ENCODE measurements at places on chromosomes 11 and 22. TPM values are rescaled to one million over a fixed set of nuclear protein-coding genes. Genes with fewer than 3 reads are reported as not detected.

Gene CD3D
- 2.3 TPM for total RNA-seq

Gene CEP126
- total RNA-seq, result 10.6 TPM

GRCh38 chr11:130706572-130706971 lies 209.7 kb downstream of the SNX19 start:
- no peak overlapping the region for H3K4me3 ChIP-seq
- H3K27me3 ChIP-seq, result no peaks in the 10 kb centered on the region
- peak overlapping the region; percentile 35 for H3K27ac ChIP-seq
- no peak for DNase-seq
- peaks cover 11% of the 10 kb centered on the region for H3K4me1 ChIP-seq

GRCh38 chr11:68040957-68041591 lies 2.2 kb downstream of the TCIRG1 start:
- no peaks in the 10 kb centered on the region for H3K27me3 ChIP-seq
- DNase-seq, result no peak
- peaks cover 14% of the 10 kb centered on the region for H3K36me3 ChIP-seq
- H3K27ac ChIP-seq, result peak overlapping the region; percentile 91

GRCh38 chr11:117610045-117610444 lies 187.0 kb downstream of the DSCAML1 start:
- no peaks in the 10 kb centered on the region for H3K36me3 ChIP-seq
- DNase-seq, result no peak
- H3K27ac ChIP-seq, result no peak overlapping the region
- H3K27me3 ChIP-seq, result no peaks in the 10 kb centered on the region
- no peak overlapping the region for H3K4me3 ChIP-seq

- peak; percentile 63 for DNase-seq
- no peak overlapping the region for H3K4me3 ChIP-seq
- H3K36me3 ChIP-seq, result no peaks in the 10 kb centered on the region
- no peaks in the 10 kb centered on the region for H3K27me3 ChIP-seq
Measured at GRCh38 chr11:123357990-123358827, 71.9 kb upstream of the GRAMD1B start.

DNA sequence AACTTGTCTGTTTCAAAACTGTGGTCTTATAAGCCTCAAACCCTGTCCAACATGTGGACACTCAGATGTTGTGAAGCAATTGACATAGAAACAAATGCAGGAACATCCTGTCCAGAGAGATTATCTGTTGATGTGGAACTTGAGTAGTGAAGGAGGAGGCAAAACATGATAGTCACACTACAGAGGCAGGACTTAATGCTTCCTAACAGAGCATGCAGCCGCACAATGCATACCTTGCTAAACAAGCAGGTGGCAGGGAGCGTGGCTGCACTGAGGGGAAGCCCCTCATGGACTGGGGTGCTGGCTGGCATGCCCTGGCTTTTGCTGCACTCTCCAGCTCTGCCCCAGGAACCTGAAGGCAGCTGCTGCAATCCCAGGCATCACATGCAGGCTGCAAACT lies 5.3 kb downstream of the C22orf39 start:
- DNase-seq, result no peak
- H3K27me3 ChIP-seq, result no peaks in the 10 kb centered on the region
- no peaks in the 10 kb centered on the region for H3K36me3 ChIP-seq
- H3K4me3 ChIP-seq, result no peak overlapping the region
- H3K27ac ChIP-seq, result no peak overlapping the region

- H3K27ac ChIP-seq, result peak overlapping the region; percentile 84
- H3K4me1 ChIP-seq, result peaks cover 25% of the 10 kb centered on the region
- no peak for DNase-seq
- H3K36me3 ChIP-seq, result peaks cover 64% of the 10 kb centered on the region
Measured at GRCh38 chr11:65654375-65655349, 8.1 kb downstream of the RELA start.

GRCh38 chr22:46078241-46079092 lies 71.9 kb upstream of the PPARA start:
- peak overlapping the region; percentile 97 for H3K27ac ChIP-seq
- DNase-seq, result peak; percentile 11
- H3K27me3 ChIP-seq, result no peaks in the 10 kb centered on the region

GRCh38 chr11:1350086-1350725 lies 39.5 kb upstream of the BRSK2 start:
- H3K27me3 ChIP-seq, result no peaks in the 10 kb centered on the region
- no peaks in the 10 kb centered on the region for H3K36me3 ChIP-seq
- H3K4me3 ChIP-seq, result no peak overlapping the region
- H3K27ac ChIP-seq, result no peak overlapping the region
- H3K4me1 ChIP-seq, result no peaks in the 10 kb centered on the region
- DNase-seq, result no peak

Gene ANO3
- 0.45 TPM for total RNA-seq

GRCh38 chr11:96259134-96259830 lies 83.7 kb downstream of the MAML2 start:
- no peaks in the 10 kb centered on the region for H3K27me3 ChIP-seq
- H3K36me3 ChIP-seq, result no peaks in the 10 kb centered on the region
- H3K4me3 ChIP-seq, result no peak overlapping the region
- peak overlapping the region; percentile 77 for H3K27ac ChIP-seq
- peaks cover 57% of the 10 kb centered on the region for H3K4me1 ChIP-seq

Gene BRSK2
- 0.54 TPM for total RNA-seq

DNA sequence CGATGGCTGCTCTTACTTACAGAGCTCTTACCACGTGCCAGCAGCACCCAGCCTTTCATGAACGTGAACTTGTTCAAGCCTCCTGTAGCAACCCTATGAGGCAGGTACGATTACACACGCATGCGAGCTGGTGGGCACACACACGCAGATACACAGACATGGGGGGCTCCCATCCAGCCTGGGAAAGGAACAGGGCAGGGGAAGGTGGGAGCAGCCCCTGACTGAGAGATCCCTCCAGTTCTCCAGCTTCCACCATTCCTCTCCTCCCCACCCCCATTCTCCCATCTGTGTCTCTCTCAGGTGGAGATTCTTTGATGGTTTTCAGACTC lies 37.6 kb upstream of the WNT11 start:
- no peak for DNase-seq
- no peaks in the 10 kb centered on the region for H3K27me3 ChIP-seq
- no peaks in the 10 kb centered on the region for H3K36me3 ChIP-seq
- no peak overlapping the region for H3K27ac ChIP-seq
- H3K4me3 ChIP-seq, result no peak overlapping the region

DNA sequence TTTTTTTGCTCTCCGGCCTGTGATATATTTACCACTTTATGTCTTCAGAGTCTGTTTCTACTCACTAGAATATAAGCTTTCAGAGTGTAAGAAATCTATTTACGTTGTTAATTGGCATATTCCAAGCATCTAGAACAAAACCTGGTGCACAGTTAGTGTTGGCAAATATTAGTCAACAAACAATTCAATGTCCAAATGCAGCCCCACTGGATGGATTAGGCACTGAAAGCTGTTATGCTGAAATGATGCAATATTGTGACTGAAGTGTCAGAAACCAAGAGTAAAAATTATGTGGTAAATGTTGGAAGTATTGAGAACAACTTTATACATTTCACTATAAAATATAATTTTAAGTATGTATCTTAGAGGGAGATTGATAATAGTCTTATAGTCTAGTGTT lies 24.8 kb downstream of the CASP4 start:
- no peak overlapping the region for H3K27ac ChIP-seq
- no peaks in the 10 kb centered on the region for H3K27me3 ChIP-seq
- H3K36me3 ChIP-seq, result no peaks in the 10 kb centered on the region

- no peaks in the 10 kb centered on the region for H3K27me3 ChIP-seq
- no peaks in the 10 kb centered on the region for H3K36me3 ChIP-seq
- H3K4me1 ChIP-seq, result peaks cover 6% of the 10 kb centered on the region
- no peak overlapping the region for H3K27ac ChIP-seq
Measured at GRCh38 chr22:30830907-30831306, 136.2 kb downstream of the OSBP2 start.

GRCh38 chr11:83069441-83070043 lies 2.2 kb downstream of the RAB30 start:
- peaks cover 29% of the 10 kb centered on the region for H3K4me1 ChIP-seq
- H3K4me3 ChIP-seq, result no peak overlapping the region
- DNase-seq, result no peak
- no peaks in the 10 kb centered on the region for H3K27me3 ChIP-seq
- no peaks in the 10 kb centered on the region for H3K36me3 ChIP-seq
- H3K27ac ChIP-seq, result peak overlapping the region; percentile 93

Gene GSTT4
- total RNA-seq, result not detected

- peaks cover 8% of the 10 kb centered on the region for H3K4me1 ChIP-seq
- no peak overlapping the region for H3K27ac ChIP-seq
- H3K27me3 ChIP-seq, result no peaks in the 10 kb centered on the region
- DNase-seq, result peak; percentile 75
- H3K36me3 ChIP-seq, result peaks cover 4% of the 10 kb centered on the region
- H3K4me3 ChIP-seq, result no peak overlapping the region
Measured at GRCh38 chr22:29700900-29701154, 19.0 kb upstream of the CABP7 start.

- peak overlapping the region; percentile 58 for H3K4me3 ChIP-seq
- H3K27ac ChIP-seq, result peak overlapping the region; percentile 79
- no peak for DNase-seq
- H3K36me3 ChIP-seq, result no peaks in the 10 kb centered on the region
- H3K27me3 ChIP-seq, result no peaks in the 10 kb centered on the region
Measured at GRCh38 chr11:64879244-64879900, 951 bp upstream of the EHD1 start.

GRCh38 chr11:127825183-127825582 lies 762.2 kb downstream of the ETS1 start:
- no peaks in the 10 kb centered on the region for H3K27me3 ChIP-seq
- H3K27ac ChIP-seq, result no peak overlapping the region
- no peaks in the 10 kb centered on the region for H3K36me3 ChIP-seq
- no peak overlapping the region for H3K4me3 ChIP-seq
- H3K4me1 ChIP-seq, result no peaks in the 10 kb centered on the region
- DNase-seq, result no peak

Gene RNH1
- 259 TPM for total RNA-seq

GRCh38 chr11:114609429-114609828 lies 13.8 kb upstream of the NXPE4 start:
- H3K27me3 ChIP-seq, result no peaks in the 10 kb centered on the region
- no peaks in the 10 kb centered on the region for H3K4me1 ChIP-seq
- H3K36me3 ChIP-seq, result no peaks in the 10 kb centered on the region
- DNase-seq, result no peak

Gene RIBC2
- total RNA-seq, result 0.45 TPM

DNA sequence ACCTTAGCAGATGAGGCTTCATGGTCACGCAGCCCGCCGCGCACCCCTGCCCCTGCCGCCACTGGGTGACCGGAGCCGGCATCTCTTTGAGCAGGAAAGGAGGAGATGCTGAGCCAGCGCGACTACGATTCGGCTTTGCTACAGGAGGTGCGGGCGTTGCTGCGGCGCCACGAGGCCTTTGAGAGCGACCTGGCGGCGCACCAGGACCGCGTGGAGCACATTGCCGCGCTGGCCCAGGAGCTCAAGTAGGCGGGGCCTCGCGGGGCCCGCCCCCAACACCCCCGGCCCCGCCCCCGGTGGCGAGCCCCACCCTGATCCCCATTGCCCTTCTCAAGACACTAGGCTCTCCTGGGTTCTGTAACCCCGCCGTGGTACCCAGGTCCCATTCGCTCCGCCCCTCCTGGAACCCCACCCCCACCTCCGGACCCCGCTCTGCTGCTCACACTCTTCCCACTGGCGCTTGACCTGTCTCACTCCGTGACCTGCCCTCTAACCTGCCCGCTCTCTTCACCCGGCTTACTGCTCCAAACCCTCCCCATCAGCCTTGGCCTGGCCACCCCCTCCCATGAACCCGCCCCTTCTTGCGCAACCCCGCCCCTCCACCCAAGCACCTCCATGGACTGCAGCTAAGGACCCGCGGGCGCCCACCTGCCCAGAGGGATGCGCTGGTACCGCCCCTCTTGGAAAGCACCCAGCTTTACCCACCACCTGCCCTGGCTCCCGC lies 9.1 kb downstream of the CTSF start:
- no peak overlapping the region for H3K4me3 ChIP-seq
- no peak overlapping the region for H3K27ac ChIP-seq
- H3K27me3 ChIP-seq, result no peaks in the 10 kb centered on the region
- peak; percentile 39 for DNase-seq
- H3K36me3 ChIP-seq, result no peaks in the 10 kb centered on the region

Gene MEI1
- total RNA-seq, result 5.2 TPM

GRCh38 chr11:114044042-114044871 lies 15.3 kb upstream of the ZBTB16 start:
- no peak for DNase-seq
- H3K27ac ChIP-seq, result no peak overlapping the region
- H3K27me3 ChIP-seq, result no peaks in the 10 kb centered on the region
- no peaks in the 10 kb centered on the region for H3K36me3 ChIP-seq
- H3K4me1 ChIP-seq, result peaks cover 17% of the 10 kb centered on the region

- H3K27me3 ChIP-seq, result no peaks in the 10 kb centered on the region
- H3K36me3 ChIP-seq, result no peaks in the 10 kb centered on the region
- H3K4me1 ChIP-seq, result no peaks in the 10 kb centered on the region
- DNase-seq, result no peak
- no peak within 1 kb of the TSS for H3K4me3 ChIP-seq
Measured at GRCh38 chr11:4697585-4697984, at the start of gene OR51E2. OR51E2 (minus strand) TSS chr11:4697853; CDS start chr11:4682711, 15,142 bp downstream.

DNA sequence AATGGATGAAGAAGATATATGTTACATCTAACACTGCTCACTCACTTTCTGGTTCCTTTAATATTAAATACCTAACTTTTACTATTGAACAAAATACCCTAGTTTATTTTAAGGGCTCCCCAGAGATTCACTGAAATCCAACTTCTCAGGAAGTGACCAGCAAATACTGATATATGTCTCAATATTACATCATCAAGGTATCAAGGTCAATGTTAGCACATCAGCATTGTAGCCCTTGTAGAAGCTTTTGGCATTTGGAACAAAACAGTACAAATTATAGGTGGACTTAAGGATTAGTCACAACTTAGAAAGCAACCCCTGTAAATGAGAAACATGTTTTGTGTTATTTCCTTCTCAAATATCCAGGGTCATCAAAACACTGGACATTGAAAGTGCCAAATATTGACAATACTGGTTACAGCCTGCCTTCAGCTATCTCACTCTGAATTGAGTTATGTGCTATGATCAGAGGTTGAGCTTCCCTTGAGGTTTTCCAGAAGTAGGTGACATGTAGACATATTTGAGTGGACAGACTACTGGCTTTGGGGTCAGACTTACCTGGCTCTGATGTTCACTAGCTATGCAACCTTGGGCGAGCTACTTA lies 1.9 kb upstream of the ATL3 start:
- no peaks in the 10 kb centered on the region for H3K27me3 ChIP-seq
- no peaks in the 10 kb centered on the region for H3K36me3 ChIP-seq
- no peak overlapping the region for H3K4me3 ChIP-seq
- no peak overlapping the region for H3K27ac ChIP-seq
- no peak for DNase-seq
- peaks cover 27% of the 10 kb centered on the region for H3K4me1 ChIP-seq

- H3K27ac ChIP-seq, result peak overlapping the region; percentile 22
- no peak overlapping the region for H3K4me3 ChIP-seq
- peaks cover 65% of the 10 kb centered on the region for H3K4me1 ChIP-seq
- no peak for DNase-seq
- no peaks in the 10 kb centered on the region for H3K36me3 ChIP-seq
Measured at GRCh38 chr11:65573391-65574079, 1.2 kb downstream of the FAM89B start.

GRCh38 chr11:134901955-134902918 lies 490.2 kb upstream of the B3GAT1 start:
- H3K27me3 ChIP-seq, result no peaks in the 10 kb centered on the region
- H3K36me3 ChIP-seq, result no peaks in the 10 kb centered on the region
- no peak overlapping the region for H3K27ac ChIP-seq
- no peak overlapping the region for H3K4me3 ChIP-seq
